Stimulated activated CD4-positive, alpha-beta T cell treated with anti-CD3 and anti-CD28 coated beads, TNF-alpha, amount 100 ng/mL, for 1 hour (primary cell): ENCODE measurements at places on chromosomes 6 and 20.

GRCh38 chr6:109370336-109370735, 11.9 kb downstream of the CD164 start:
- DNase-seq = no peak

- no peak for DNase-seq
Measured at GRCh38 chr6:110567957-110568696, 91.7 kb upstream of the SLC22A16 start.

- no peak for DNase-seq
Measured at GRCh38 chr6:54899442-54899841, 52.9 kb downstream of the FAM83B start.

GRCh38 chr20:60630609-60631008, 621.5 kb upstream of the CDH4 start:
- no peak for DNase-seq

DNA sequence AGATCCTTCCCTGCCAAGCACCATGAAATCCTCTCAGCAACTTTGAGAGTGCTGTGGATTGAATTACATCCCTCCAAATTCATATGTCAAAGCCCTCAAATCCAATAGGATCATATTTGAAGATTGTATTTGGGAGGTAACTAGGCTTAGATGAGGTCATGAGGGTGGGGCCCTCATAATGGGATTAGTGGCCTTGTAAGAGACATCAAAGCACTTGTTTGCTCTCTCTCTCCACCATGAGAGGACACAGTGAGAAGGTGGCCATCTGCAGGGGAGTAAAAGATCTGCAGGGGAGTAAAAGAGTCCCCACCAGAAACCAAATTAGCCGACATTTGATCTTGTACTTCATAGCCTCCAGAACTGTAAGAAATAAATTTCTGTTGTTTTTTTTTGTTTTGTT, 298.2 kb downstream of the SAMD5 start:
- no peak for DNase-seq

DNA sequence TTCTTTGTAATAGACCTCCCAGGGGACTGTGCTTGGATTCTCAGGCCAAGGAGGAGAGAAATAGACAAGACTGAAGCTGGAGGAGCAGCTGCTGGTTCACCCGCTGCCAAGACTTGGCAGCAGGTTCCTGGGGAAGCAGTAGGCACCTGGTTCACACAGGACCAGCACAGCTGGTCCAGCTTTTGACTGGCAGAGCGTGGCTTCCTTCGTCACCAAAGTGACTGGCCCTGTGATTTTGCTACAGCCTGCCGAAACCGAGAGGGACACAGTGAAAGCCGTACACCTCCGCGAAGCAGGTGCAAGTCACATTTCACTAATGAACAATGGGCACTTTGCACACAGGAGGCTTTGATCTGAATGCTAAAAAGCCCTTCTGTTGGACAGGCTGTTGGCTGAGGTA, 199.0 kb downstream of the RNF144B start:
- DNase-seq = no peak

- no peak for DNase-seq
Measured at GRCh38 chr6:98834060-98835031, at the start of gene POU3F2. TSS of gene POU3F2 (plus strand) at chr6:98834574. CDS start at chr6:98834874, 300 bp downstream.

DNA sequence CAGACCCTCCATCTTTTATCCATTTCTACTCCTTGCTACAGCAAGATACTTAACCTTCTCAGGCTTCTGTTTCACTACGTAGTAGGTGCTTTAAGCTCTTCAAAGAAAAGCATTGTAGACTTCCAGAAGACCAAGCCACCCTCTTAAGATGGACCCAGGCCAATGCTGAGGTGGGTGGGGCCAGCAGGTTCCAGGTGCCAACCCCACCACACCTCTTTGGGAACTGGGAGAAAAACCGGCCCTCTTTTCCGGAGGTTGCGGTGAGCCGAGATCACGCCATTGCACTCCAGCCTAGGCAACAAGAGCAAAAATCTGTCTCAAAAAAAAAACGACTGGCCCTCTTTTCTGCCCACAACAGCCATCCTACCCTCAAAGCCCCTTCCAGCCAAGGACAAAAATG, 10.6 kb upstream of the HMGA1 start:
- no peak for DNase-seq

DNA sequence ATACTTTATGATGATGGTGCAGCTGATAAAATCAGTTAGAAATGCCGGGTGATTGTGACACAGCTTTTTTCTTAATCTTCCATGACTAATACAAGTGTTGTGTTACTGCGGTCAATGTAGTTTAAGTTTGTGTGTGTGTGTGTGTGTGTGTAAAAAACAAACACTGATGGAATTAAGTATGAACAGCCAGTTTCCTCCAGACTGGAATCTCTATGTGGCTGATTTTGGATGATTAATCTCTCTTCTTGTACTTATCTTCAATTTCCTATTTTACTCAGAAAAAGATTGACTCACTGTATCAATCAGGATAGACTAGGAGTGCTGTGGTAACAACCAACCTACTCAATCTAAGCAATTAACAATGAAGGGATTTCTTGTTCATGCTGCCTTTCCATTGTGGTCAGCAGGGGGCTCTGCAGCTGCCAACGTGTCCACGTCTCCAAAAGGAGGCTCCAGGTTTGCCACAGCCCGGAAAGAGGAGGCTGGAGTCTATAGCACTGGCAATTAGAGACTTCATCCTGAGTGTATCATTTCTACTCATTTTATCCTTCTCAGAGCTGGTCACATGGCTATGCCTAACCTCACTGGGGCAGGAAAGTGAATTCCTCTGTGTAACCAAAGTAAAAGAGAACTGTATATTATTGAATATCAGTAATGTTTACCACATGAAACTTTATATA, 107.7 kb downstream of the CD109 start:
- DNase-seq = no peak

GRCh38 chr20:57080796-57081195, 185.6 kb downstream of the BMP7 start:
- DNase-seq = no peak

GRCh38 chr20:37668166-37668565, 25.7 kb upstream of the CTNNBL1 start:
- no peak for DNase-seq

DNA sequence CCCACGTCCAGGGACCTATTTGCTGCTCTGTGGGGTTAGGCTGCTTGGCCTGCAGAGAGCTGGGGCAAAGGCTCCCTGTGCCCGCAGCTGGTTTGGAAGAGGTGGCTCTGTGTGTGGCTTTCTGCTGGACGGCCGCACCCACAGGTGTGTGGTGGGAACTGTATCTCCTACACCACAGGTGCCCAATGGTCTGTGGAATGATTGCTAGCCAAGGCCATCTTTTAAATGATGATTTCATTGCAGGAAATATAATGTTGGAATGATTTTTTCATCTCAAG, 178.4 kb downstream of the DLL1 start:
- no peak for DNase-seq

- no peak for DNase-seq
Measured at GRCh38 chr6:28751514-28751913, 172.3 kb downstream of the TRIM27 start.

- no peak for DNase-seq
Measured at GRCh38 chr6:19597809-19598320, 239.3 kb upstream of the ID4 start.

DNA sequence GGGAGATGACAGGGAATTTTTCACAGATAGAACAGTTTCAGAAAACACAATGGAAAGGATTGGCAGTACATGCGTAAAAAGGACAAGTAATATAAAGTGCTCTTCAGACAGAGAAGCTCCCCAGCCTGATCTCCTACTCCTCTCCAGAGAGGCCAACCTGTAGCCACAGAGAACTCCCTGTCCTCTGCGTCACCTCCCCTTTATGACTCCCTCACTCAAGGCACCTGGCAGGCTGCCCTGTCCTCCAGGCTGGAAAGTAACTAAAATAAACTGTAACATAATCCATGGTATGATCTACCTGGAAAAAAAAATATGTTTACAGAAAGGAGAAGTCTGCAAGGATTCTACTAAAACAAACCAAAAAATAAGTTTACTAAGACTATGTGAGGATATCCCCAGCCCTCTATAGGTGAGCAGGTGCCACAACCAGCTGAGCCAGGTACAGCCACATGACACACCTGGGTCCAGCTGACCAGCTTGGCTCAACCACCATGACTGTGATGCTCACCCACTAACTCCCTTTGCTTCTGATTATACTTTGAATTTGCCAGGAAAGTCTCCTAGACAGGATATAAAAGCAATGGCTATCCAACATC, 29.2 kb downstream of the MBOAT1 start:
- DNase-seq = no peak

DNA sequence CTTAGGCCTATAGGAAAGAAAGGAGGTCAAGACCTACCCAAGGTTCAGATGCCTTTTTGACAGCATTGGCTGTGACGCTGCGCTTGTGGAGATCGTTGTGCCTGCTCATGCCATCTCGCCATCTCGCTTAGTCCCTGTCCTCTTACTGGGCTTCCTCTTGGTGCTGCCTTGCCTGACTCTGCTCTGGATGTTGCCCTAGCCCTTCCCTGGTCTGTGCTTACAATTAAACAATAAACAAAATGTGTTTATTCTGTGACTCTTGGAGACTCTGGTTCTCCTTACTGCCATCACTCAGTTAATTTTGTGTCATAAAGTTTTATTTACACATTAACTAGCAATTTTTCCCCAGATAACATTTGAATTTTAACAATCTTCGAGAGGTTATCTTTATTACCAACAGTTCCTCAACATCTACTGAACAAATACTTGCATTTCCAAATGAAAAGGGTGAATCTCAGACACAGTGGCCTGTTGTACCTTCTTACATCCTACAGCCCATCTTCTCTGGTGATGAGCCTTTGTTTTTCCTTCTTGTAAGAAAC, 11.6 kb downstream of the AFDN start:
- no peak for DNase-seq

DNA sequence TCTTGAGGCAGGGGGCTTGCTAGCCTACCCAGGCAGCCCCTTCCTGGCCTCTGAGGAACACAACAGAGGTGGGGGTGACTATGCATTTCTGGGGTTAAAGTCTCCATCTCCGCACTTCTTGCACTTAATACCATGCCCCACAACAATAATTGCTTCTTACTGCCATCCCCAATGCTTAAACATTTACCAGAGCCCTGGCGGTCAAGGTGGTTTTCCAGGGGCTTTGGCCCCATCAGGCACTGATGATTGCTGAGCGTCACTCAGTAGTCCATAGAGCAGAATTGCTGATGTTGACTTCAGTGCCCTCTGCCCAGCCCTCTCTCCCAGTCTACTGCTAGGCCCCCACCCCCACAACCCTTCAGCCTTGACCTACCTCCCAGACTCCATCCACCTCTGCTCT, 32.5 kb upstream of the KCNK5 start:
- no peak for DNase-seq

DNA sequence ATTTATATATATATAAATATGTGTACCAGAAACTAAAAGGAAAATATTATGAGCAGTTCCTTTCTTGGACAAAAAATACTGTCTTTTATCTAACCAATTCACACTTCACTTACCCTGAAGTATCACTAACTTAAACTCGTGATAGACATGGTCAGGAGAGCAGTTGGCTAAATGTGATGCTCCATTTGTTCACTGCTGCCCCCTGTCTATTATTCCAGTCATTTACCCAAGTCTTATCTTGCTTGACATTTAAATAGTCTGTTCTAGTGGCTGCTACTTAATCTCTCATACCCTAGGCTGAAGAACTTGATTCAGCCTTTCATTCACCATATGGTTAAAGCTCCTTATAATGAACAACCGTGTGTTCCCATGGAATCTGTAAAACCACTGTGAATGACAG, 789.6 kb upstream of the EYS start:
- DNase-seq = no peak

GRCh38 chr20:53646550-53646949, 52.9 kb upstream of the ZNF217 start:
- no peak for DNase-seq

DNA sequence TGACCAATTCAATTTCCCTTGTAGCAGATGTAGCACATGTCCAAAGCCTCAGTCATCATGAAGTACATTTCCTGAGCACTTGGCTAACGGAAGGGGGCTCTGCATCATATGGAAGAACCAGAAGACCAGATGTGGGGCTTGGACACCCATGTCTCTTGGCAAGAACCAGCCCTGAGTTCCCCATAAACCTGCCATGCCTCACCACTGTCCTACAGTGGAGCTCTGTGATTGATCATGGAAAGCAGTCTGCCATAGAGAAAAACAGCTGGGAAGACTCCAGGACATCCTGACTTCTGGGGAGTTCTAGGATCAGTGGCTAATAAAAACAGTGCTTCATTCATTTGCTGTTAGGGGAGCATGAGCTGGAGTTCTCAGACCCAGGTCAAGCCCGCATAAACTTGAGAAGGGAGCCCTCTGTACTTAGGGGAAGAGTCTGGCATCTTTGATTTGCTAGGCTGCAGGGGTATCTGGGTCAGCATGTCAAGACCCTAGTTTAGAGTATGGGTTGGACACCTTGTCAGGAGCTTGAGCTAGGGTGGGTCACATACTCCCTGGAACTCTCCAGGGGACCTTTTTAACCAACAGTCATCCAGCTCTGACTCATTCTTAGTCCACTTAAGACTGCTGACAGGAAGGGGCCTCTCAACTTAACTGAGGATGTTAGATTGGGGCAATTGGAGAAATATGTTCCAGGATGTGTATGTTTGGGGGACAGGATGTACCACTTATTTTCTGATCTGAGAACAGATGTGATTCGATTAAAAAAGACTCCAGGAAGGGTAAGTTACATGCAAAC, 26.3 kb upstream of the TRAM2 start:
- DNase-seq = no peak

GRCh38 chr20:1462001-1462400, 4.6 kb downstream of the NSFL1C start:
- no peak for DNase-seq

DNA sequence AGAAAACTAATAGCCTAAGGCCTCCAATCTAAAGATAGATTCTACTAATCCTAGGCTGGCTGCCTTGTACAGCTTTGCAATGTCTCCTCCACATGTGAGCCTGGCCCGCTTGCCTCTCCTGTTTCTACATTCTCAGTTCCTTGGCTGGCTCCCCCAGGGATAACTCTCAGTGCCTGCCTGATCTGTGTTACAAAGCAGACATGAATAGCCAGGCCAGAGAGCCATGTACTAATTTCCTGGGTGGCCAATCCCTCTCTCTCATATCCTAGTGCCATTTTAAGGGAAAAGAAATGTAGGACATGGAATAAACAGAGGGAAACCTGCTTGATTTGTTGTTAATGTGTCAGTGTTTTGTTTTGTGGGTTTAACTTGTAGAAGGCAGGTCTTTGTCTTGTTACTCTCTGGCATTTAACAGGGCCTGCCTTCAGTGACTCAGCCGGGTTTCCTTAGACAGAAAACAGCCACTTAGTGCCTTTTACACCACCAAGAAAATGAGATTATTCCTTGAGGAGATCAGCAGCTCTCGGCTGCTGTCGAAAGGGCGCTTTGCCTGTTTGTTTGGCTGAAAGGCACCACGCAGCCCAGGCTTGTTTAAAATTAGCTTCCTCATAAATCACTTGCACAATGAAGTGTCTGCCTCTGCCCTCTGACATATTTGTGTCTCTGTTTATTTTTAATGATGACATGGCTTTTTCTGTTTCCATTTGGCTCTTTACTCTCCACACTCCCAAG, 702.7 kb downstream of the MAFB start:
- DNase-seq = no peak

DNA sequence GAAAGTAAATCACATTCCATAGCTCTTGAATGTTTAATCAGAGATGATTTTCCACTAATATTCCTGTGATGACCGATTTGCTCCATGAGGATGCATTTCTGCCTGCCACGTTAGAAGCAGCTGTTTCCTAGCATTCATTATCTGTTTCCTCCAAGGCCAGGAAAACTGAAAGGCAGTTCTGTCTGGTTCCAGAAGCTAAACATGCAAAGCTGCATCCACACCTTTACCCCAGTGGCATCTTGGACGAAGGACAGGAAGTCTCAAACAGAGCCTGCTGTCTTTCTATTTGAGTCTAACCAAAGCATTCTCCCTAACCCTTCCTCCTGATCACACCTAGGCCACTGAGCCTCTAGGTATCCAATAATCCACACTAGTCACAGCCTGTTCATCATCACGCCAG, 27.6 kb downstream of the CNKSR3 start:
- no peak for DNase-seq
